ENCODE measurements at places on chromosomes 1 and 21. TPM values are rescaled to one million over a fixed set of nuclear protein-coding genes. Genes with fewer than 3 reads are reported as not detected.

NUP210L gene
- not detected for total RNA-seq

KCNE2 gene
- not detected for total RNA-seq

ERMAP gene
- 3.0 TPM for total RNA-seq

FCRL6 gene
- total RNA-seq, result 0.21 TPM

FCRL5 gene
- total RNA-seq, result not detected

KDF1 gene
- total RNA-seq, result not detected

PADI2 gene
- total RNA-seq, result not detected

OR10K1 gene
- total RNA-seq, result not detected
